Smooth muscle cell of trachea (primary cell): ENCODE measurements at places on chromosomes 5 and 9. TPM values are rescaled to one million over a fixed set of nuclear protein-coding genes. Genes with fewer than 3 reads are reported as not detected.

RANBP3L gene
- total RNA-seq, result not detected in 2 replicates

IL31RA gene
- 0.66 and 3.3 TPM in 2 replicates for total RNA-seq

KCNIP1 gene
- not detected in 2 replicates for total RNA-seq

DOCK8 gene
- 0.44 and 0.66 TPM in 2 replicates for total RNA-seq

IL3 gene
- total RNA-seq, result not detected in 2 replicates

ZNF883 gene
- total RNA-seq, result 3.9 and 7.9 TPM in 2 replicates

EGFL7 gene
- total RNA-seq, result 6.3 and 17.9 TPM in 2 replicates

NKD2 gene
- total RNA-seq, result 4.6 and 7.1 TPM in 2 replicates

ADAMTS19 gene
- 0.33 and 0.73 TPM in 2 replicates for total RNA-seq

PDZD2 gene
- 0.50 and 1.7 TPM in 2 replicates for total RNA-seq

FBP2 gene
- not detected in 2 replicates for total RNA-seq

TAF11L13 gene
- not detected in 2 replicates for total RNA-seq

DAPK1 gene
- total RNA-seq, result 2.9 and 10.3 TPM in 2 replicates

RAB3C gene
- not detected in 2 replicates for total RNA-seq

TAS2R1 gene
- not detected in 2 replicates for total RNA-seq

CA9 gene
- 2.3 and 5.8 TPM in 2 replicates for total RNA-seq

SLC6A19 gene
- total RNA-seq, result not detected in 2 replicates

SOX30 gene
- total RNA-seq, result under 0.01 TPM in 1 of 2 replicates, not detected in the other

FGD3 gene
- not detected in 2 replicates for total RNA-seq

LCN9 gene
- total RNA-seq, result not detected in 2 replicates

PRRX2 gene
- 44.4 and 50.0 TPM in 2 replicates for total RNA-seq

RMI1 gene
- total RNA-seq, result 5.3 and 14.5 TPM in 2 replicates
